ENCODE measurements at places on chromosomes 11 and 22.

- no peak for DNase-seq
These were observed 20.0 kb upstream of the ZBTB16 start for GRCh38 chr11:114039551-114039950.

GRCh38 chr11:626475-627307 lies at the start of gene SCT:
Gene SCT, minus strand, starts transcription at chr11:627181. Its CDS starts 38 bp downstream, at chr11:627143.
- DNase-seq = no peak

- DNase-seq = no peak
These were observed 92.3 kb upstream of the FGF3 start for GRCh38 chr11:69911310-69912160.

DNA sequence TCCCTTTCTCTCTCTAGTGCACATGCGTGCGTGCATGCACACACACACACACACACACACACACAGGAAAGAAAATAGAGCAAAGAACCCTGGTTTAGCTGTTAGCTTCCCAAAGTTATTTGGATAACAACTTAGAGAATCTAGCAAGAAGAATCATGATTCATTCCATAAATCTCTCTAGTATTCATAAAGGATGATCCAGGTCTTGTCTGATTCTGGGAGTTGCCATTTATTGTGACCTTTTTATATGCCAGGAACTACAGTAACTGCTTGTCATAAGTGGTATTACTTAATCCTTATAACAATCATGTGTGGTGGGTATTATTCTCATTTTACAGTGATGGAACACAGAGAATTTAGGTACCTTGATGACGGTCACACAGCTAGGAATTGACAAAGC lies 141.5 kb upstream of the MTMR2 start:
- no peak for DNase-seq

DNA sequence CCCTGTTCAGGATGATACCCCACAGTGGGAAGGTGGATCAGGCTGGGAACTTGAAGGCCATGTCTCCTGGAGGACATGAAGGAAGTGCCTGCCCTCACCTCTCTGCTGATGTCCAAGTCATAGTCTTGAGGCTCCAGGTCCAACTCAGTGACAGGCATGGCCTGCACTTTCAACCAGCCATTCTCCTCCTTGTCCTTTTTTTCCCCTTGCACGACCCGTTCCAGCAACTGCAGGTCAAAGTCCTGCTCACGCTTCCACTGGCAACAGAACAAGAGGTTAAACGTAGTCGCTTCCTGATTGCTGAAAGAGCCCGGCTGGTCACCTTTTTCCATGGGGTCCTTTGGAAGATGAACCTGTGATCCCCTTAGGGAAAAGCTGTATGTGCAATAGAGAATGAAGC lies 47.7 kb downstream of the C11orf58 start:
- DNase-seq = no peak
